ENCODE measurements at places on chromosomes 16 and 17.

DNA sequence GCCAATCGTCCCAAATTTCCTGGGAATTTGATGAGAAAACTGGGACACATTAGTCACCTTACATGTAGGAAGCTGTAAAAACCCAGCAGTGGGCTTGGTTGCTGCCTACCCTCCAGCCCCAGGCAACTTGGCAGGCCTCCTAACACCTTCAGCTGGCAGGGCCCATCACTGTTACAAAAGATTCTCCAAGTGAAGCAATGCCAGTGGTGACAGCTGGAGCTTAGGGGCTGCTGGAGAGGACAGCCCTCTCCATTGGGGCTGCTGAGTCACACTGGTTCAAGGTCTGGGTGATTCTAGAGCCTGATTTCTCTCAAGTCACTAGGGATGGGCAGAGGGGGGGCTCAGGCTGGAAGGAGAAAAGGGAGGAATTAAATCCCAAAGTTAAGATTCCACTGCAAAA lies 180.6 kb downstream of the COPRS start:
- no peak for DNase-seq

DNA sequence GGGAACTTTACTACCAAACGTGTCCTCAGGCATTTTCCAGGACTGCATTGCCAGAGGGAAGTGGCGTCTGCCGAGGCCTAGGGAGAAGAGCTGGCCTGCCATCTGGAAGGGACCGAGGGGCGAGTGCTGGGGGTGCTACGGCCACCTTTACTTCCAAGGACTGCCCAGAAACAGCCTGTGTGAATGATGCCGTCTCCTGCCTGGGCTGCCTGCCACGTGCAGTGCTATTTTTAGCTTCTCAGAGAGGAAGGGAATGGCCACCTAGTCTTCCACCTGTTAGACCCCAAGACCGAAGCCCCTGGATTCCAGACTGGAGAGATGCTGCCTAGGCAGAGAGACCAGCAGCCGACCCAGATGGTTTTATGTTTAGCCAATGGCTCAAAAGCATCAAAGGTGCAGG lies 57.2 kb downstream of the VAC14 start:
- DNase-seq, result no peak

DNA sequence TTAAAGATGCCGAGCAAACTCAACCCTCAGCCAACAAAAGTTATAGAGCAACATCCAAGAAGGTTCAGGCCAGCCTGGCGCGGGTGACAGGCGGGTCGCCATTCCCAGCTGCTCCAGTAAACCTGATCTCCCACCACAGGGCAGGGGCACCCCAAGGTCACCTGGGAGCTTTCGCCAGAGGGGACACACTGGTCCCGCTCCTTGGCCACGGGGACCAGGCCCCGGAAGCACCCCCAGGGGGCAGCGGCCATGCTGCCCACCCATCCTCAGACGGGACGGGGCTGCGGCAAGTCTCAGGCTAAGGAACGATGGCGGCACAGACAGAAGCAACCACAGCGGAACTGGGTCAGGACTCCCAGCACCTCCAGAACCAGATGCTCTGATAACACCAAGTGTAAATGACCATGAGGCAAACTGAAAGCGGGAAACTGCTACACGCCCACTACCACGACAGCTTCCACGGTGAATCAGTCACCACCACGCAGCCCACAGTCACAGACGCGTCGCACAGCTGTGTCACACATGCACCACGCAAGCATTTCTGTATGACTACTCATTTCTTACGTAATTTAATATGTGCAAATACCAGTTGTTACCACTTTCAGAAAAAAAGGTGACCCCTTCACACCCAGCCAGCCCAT lies 14.1 kb upstream of the CCDC154 start:
- DNase-seq, result no peak

DNA sequence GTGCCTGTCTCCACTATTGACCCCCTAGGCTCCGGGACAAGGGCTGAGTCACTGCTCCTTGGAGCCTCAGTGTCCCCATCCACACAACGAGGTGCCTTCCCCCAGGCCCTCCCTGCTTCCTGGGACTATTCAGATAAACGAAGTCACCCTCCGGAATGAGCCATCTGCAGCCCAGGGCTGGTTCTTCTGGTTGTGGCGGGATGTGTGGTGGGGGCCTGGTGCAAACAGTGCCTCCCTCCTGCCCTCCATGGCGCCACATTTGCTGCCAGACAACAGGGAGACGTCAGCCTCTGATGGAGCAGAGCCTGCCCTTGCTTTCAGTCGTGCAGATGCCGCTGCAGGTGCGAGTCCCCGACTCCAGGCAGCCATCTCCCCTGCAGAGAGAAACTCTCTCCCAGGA lies 5.1 kb upstream of the KRT16 start:
- peak; percentile 48 for DNase-seq

Data from activated effector memory CD4-positive, alpha-beta T cell treated with anti-CD3 and anti-CD28 coated beads, Interleukin-2, amount 50 U/mL, for 16 hours (primary cell).